NCI-H1105 treated with DMSO at 0.1 percent for 48 hours (cell line): ENCODE measurements at places on chromosomes 1 and 21.

DNA sequence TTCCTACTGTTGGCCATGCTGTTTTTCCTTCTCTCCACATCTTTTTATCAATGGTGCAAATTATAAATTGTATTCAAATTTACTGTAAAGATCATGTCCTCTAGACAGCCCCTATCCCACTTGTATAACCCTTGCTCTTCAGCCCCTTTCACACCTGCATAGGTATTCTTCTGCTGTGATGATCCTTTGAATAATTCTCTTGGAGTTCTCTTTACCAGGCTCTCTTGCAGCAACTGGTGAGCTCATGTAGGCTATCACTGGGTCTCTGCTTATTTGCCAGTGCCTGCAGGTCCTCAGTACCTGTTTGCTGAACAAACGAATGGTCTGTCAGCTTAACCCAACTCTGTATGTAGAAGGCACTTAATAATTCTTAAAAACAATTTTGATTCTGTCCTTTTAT lies 8.2 kb downstream of the PTPRC start:
- DNase-seq: no peak

- DNase-seq: no peak
Observed at GRCh38 chr1:42163536-42164503, 725 bp downstream of the GUCA2A start.

GRCh38 chr1:233673947-233674431 lies 60.1 kb downstream of the KCNK1 start:
- no peak for DNase-seq

- DNase-seq: no peak
Observed at GRCh38 chr1:3580231-3580630, 31.1 kb downstream of the MEGF6 start.

DNA sequence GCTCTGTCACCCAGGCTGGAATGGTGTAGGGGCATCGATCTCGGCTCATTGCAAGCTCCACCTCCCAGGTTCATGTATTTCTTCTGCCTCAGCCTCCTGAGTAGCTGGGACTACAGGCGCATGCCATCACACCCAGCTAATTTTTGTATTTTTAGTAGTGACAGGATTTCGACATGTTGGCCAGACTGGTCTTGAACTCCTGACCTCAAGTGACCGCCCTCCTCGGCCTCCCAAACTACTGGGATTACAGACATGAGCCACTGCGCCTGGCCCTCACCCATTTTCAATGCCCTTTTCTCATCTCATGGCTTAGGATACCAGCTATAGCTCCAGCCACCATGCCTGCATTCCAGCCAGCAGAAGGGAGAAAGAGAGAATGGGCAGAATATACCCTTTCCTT lies 12.9 kb upstream of the SOX13 start:
- DNase-seq: no peak

DNA sequence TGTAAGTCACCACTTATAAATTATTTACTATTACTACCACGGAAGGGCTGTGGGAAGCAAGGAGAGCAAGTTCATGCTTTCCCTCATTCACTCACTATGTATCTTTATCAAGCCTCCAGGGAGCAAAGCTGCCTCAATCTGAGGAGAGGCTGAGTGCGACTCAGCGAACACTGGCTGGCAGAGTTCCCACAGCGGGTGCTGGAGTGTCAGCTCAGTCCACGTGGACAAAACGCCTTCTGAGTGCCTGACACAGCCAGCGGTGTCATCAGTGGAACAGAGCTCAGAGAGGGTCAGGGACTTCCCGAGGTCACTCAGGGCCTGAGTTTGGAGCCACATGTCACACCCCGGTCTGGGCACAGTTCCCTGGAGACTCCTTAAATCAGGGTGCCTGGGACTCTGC lies 16.9 kb downstream of the MATN1 start:
- DNase-seq: peak; percentile 31

DNA sequence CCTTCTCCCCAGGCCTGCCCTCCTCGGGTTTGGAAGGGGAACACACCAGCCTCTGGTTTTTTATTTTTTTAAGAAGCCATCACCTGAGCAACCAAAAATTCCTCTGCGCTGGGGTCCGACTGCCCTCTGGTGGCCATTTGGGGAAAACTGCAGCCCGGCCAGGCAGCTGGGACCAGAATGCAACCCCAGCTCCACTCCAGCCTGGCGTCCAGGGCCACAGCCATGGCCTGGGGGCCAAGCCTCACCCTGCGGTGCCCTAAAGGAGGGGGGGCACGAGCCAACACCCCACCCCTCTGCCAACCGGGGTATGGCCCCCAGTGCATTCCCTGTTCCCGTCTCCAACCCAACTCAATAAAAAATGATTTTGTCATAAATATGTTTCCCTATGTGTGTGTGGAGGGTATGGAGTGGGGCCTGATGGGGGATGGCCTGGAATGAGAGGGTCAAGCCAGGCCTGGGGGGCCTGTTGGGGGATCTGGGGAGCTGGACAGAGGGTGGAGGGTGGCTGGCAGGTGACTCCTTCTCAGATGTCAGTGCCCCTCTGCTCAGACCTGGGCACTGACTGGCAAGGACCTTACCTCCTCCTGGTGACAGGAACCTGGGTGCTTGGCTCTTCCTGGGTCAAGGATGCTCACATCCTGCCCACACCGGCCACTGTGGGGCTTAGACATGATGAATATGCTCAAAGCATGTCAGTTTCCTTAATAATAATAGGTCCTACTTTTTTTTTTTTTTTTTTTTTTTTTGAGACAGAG lies 3.2 kb downstream of the GPR3 start:
- DNase-seq: peak; percentile 75

GRCh38 chr1:233668725-233669294 lies 54.9 kb downstream of the KCNK1 start:
- DNase-seq: no peak

GRCh38 chr1:165988275-165988674 lies 160.9 kb downstream of the UCK2 start:
- no peak for DNase-seq

GRCh38 chr1:207010726-207011125 lies 21.8 kb downstream of the C1orf116 start:
- no peak for DNase-seq

GRCh38 chr1:91889717-91890459 lies 3.9 kb upstream of the TGFBR3 start:
- DNase-seq: no peak

GRCh38 chr1:17922833-17923232 lies 167.7 kb downstream of the ACTL8 start:
- DNase-seq: peak; percentile 48

GRCh38 chr1:232267837-232268598 lies 361.9 kb downstream of the SIPA1L2 start:
- DNase-seq: no peak

- no peak for DNase-seq
Observed at GRCh38 chr1:3431266-3431665, 23.2 kb upstream of the ARHGEF16 start.

GRCh38 chr1:114337417-114337816 lies 173.6 kb downstream of the TRIM33 start:
- DNase-seq: no peak

DNA sequence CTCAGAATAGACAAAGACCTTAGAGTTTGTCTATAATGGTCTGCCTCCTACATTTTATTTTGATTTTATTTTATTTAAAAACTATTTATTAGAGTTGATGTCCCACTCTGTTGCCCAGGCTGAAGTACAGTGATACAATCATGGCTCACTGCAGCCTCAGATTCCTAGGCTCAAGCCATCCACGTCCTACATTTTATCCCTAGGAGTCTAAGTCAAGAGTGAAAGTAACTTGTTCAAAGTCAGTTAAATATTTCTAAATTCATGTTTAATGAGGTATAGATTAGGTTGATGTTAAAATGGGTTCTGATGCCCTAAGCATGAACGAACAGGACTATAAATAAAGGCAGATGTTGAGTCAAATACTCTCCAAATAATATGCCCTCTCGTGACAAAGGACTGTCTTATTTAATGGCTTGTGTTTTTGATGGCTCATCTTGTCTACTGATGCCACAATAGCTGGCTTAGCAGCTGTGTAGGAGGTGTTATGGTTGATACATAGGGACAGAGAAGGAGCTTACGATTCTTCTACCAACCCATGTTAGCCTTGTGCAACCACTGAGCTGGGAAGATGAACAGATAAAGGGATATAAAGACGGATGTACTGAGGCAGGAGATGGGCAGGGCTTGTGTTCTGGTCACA lies 66.0 kb upstream of the CR1L start:
- DNase-seq: no peak

DNA sequence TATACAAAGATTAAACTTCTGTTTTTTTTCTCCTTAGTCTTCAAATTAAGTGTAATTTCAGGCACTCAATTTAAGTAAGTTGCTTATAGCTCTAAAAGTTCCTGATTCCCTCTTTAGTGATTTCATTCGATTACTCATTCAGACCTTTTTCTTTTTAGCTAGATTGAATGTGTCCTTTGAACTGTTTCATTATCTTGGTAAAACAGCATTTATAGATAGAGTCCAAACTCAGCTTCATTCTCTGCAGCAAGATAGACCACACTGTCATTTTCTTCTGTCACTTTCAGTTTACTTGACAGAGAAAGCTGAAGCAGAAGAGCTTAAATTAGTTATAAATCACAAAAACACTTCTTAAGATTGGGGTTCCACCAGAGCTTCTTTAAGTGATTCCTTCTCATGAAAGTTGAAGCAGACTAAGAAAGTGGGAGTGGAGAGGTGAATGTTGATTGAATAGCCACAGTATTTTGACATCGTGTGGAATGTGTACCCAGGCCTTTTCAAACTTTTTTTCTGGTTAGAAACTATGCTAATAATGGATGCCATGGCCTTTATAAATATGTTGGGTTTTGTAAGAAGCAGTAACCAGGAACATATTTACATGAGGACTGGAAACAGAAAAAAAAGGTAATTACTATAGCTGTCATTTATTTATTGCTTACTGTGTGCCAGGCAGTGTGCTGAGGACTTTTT lies 52.2 kb downstream of the ZBTB40 start:
- DNase-seq: no peak

- peak; percentile 59 for DNase-seq
Observed at GRCh38 chr21:31397515-31397926, 53.5 kb upstream of the TIAM1 start.

DNA sequence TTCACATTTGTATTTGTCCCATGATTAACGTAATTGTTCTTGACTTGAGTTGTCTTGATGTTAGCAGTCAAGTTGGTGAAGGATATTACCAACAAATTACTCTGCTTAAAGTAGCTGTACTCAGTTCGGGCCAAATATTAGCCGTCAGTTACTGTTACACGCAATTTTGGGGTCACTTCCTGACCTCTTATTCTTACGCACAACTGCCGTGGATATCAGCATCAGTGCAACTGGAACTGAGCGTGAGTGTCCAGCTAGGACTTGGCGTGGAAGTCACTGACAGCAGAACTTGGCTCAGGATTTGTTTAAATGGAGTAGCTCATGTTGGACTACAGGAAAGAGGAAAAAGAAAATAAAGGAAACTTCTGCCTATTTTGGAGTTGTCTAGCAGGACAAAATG lies 56.4 kb downstream of the ADAMTS1 start:
- DNase-seq: no peak

- DNase-seq: no peak
Observed at GRCh38 chr1:112083487-112083886, 94.0 kb upstream of the KCND3 start.

DNA sequence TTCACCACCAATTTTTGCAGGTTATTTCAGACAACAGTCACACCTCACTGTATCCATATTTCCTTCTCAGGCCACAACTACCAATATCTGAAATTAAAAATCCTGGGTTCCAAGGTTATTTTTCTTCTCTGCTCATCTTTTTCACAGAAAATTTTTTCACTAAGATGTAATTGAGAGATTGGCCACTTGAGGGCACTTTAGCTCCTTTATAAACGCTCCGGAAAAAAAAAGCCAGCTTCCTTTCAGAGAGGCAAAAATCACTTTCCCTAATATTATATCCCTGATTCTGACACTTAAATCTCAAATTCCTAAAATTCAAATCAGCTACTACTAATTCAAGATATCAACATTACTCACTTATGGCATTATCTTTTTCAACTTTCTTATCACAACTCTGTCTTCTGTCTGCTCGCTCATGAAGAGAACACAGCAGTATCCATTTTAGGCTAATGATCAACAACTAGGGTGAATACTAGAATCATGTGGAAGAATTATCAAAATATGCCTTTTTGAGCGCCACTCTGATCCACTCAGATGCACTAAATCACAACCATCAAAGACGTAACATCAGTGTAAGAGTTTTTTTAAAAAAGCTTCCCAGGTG lies 101.4 kb upstream of the RGS1 start:
- peak; percentile 20 for DNase-seq

DNA sequence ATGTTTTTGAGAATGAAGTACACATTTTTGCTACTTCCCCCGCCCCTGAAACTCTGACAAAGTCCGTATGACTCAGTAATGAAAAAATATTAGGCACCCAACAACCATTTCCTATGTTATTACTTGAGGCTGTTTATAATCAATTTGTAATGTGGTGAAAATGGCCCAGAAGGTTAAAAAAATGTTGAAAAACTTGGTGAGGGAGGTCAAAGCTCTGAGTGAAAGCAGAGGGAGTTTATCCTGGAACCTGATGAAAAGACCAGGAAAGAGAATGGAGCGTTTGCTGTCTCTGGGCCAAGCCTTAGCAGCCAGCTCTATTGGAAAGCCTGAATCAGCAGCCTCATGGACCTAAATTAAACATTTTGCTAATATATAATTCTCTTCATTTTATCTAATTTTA lies 367.7 kb upstream of the NEGR1 start:
- no peak for DNase-seq

- DNase-seq: no peak
Observed at GRCh38 chr1:3477241-3477995, 23.0 kb downstream of the ARHGEF16 start.

GRCh38 chr1:170521818-170522217 lies 10.1 kb upstream of the GORAB start:
- no peak for DNase-seq
